ENCODE measurements at places on chromosomes 6 and 20. TPM values are rescaled to one million over a fixed set of nuclear protein-coding genes. Genes with fewer than 3 reads are reported as not detected.

OR2J2 gene
- total RNA-seq: not detected

OR12D3 gene
- not detected for total RNA-seq

DNA sequence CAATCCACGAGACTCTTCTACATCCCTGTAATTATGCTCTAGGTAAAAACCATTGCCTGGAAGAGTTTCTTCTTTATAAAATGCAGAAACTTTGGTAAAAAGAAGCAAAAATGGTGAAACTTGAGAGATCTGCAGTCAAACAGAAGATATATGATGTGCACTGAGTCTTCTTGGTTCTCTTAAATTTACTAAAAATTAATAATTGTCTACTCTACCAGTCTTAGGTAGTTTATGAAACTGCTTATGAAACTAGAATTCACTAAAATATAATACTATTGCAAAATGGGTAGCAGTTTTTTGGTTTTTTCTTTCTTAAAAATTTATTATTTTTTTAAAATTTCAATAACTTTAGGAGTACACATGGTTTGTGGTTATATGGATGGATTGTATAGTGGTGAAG is 519.1 kb upstream of the SOX4 start:
- no peaks in the 10 kb centered on the region for H3K27me3 ChIP-seq
- H3K27ac ChIP-seq: no peak overlapping the region
- no peaks in the 10 kb centered on the region for H3K4me1 ChIP-seq
- no peak for DNase-seq

DNA sequence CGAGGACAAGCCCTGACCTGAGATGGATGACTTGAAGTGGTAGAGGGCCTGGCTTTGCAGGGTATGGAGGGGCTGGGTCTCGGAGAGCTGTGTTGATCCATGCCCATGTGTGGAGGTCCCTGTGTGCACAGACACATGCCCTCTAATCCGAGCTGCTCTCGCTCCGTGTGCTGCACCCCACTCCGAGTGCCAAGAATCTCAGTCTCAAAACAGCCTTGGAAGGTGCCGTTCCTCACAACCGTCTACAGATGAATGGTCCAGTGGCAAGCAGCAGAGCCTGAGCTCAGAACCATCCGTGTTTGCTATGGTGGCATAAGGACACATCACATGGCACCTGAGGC is 92.4 kb downstream of the RAMACL start:
- H3K4me3 ChIP-seq: no peak overlapping the region
- peaks cover 8% of the 10 kb centered on the region for H3K4me1 ChIP-seq
- no peaks in the 10 kb centered on the region for H3K27me3 ChIP-seq
- no peak overlapping the region for H3K27ac ChIP-seq

DNA sequence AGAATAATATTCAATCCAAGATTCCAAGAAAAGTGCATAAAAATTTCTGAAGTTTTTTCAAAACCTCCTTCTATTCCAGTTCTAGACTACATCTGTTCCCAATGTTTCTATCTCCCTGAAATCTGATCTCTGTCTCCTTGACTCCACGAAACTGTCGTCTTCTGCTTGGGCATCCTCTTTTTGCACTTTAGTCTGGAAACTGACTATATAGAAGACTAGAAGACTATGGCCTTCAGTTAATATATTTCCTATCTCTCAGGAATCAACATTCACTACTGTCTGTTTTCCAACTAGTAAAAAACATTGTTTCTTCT is 745.4 kb upstream of the ADGRB3 start:
- H3K4me3 ChIP-seq: no peak overlapping the region
- no peaks in the 10 kb centered on the region for H3K36me3 ChIP-seq
- H3K27me3 ChIP-seq: no peaks in the 10 kb centered on the region
- DNase-seq: no peak
- H3K27ac ChIP-seq: no peak overlapping the region

All from heart left ventricle (tissue), 16 donors.